Panc1 (cell line): ENCODE measurements at places on chromosomes 16 and 17.

DNA sequence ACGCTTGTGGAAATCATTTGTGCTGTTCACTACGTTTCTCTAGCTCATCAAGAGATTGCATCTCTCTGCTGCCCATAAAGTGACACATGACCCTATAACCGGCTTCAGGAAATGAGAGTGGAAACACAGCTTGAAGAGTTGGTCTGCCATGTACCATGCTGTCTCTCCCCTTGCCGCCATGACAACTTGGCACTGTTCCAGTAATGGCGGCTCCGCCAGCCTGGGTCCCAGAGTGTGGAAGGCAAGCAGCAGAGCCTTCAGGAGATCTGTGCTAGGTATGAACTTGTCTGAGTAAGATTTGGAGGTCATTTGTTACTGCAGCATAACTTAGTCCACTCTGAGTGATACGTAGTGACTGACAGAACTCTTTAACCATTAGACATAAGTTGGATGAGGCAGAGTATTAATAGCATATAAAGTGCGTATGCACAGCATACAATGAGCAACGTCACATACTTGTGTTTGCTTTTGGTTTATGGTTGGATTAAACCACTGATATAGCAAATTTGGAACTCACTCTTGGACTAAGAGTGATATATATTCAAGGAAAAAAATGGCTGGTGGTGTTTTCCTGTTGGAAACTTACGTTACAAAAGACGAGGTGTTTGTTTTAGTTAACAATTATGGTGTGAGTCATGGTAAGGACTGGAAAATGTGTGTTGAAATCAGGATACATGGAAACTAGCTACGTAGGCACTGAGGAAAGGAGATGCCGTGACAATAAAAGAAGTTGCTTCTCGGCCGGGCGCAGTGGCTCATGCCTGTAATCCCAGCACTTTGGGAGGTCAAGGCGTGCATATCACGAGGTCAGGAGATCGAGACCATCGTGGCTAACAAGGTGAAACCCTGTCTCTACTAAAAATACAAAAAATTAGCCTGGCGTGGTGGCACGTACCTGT lies 24.4 kb upstream of the PMP22 start:
- no peaks in the 10 kb centered on the region for H3K27me3 ChIP-seq
- DNase-seq: no peak
- H3K4me3 ChIP-seq: no peak overlapping the region
- H3K36me3 ChIP-seq: no peaks in the 10 kb centered on the region
- H3K27ac ChIP-seq: no peak overlapping the region

DNA sequence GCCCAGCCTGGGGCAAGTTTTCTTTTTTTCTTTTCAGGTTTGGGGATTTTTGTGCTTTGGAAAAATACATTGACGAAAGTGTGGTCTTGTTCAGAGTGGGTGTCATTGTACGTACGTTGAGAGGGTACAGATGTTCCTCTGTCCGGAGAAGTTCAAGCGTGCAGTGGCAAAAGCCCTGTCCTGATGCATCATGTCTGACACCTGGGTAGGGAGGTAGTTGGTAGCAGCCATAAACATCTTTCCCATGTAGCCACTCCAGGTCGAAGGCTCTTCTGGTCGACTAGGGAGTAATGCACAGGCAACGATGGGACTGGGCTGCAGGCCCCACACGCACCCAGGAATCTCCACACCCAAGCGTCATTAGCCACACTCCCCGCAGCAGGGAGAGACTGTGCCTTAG lies 27.4 kb downstream of the WIPI1 start:
- no peaks in the 10 kb centered on the region for H3K4me1 ChIP-seq
- H3K27me3 ChIP-seq: no peaks in the 10 kb centered on the region
- no peak overlapping the region for H3K4me3 ChIP-seq

DNA sequence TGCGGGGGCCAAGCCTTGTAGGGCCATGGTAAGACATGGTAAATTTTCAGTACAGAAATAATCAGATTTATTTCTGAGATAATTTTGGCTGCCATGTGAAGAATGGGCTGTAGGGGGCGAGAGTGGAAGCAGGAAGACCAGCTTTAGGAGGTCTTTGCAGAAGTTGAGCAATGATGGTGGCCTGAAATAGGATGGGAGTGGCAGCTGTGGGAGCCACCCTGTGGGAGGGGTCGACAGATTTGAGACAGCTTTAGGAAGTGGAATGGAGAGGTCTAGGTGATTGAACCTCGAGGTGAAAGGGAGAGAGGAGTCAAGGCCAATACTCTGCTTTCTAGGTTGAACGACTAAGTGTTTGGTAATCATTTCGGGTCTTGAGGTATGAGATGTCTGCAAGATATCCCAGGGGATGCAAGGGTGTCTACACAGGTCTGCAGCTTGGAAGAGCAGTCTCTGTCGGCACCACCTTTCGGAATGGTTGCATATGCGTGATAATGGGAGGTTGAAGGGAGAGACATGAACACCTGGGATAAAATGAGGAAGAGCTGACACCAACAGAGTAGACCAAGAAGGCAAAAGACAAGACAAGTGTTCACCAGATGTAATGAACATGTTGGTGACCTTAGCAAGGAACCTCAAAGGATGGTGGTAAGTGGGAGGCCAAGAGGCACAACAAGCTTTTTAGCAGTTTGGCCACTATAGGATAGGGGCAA lies 4.2 kb upstream of the ATXN7L3 start:
- no peaks in the 10 kb centered on the region; the same call in 1 of the 2 replicates for H3K36me3 ChIP-seq
- no peak overlapping the region for H3K4me3 ChIP-seq

DNA sequence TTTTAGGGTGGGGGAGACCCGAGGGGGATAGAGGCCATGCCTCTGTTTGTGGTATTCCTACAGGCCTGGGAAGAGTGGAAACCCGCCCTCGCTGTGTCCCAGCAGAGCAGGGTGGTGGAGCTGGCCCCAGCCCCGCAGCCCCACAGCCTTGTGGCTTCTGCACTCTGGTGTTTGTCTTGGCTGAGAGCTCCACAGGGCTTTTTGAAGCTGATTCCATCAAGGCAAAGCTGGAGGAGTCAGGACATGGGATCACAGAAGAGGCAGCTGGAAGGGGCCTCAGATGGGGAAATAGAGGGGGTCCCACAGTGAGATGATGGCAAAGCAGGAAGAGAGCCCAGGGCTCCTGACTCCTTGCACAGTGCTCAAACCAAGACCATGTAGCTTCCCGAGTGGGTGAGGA lies 5.0 kb upstream of the WFIKKN2 start:
- DNase-seq: no peak
- no peaks in the 10 kb centered on the region for H3K36me3 ChIP-seq
- no peaks in the 10 kb centered on the region for H3K4me1 ChIP-seq
- H3K27me3 ChIP-seq: no peaks in the 10 kb centered on the region
- H3K4me3 ChIP-seq: no peak overlapping the region

- no peak for DNase-seq
- no peak overlapping the region for H3K27ac ChIP-seq
- no peak overlapping the region for H3K4me3 ChIP-seq
- peaks cover 8% of the 10 kb centered on the region; the same call in 1 of the 2 replicates for H3K4me1 ChIP-seq
- H3K27me3 ChIP-seq: no peaks in the 10 kb centered on the region
These were observed 49.8 kb downstream of the CDH1 start for GRCh38 chr16:68786685-68787418.

DNA sequence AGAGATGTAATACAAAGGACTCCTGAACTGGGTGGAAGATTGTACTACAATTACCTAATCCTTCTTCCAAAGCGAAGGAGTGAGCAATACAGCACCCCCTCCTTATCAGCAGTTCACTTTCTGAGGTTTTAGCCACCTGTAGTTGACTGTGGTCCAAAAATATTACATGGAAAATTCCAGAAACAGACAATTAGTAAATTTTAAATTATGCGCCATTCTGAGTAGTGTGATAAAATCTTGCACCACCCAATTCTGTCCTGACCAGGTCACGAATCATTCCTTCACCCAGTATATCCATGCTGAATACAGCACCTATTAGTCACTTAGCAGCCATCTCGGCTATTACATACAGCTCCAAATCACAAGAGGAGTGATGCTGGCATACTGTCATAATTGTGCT lies 23.2 kb downstream of the VPS53 start:
- H3K4me1 ChIP-seq: peaks cover 12% of the 10 kb centered on the region; the same call in 1 of the 2 replicates
- H3K27me3 ChIP-seq: no peaks in the 10 kb centered on the region
- H3K4me3 ChIP-seq: no peak overlapping the region
- H3K27ac ChIP-seq: no peak overlapping the region
- DNase-seq: no peak

DNA sequence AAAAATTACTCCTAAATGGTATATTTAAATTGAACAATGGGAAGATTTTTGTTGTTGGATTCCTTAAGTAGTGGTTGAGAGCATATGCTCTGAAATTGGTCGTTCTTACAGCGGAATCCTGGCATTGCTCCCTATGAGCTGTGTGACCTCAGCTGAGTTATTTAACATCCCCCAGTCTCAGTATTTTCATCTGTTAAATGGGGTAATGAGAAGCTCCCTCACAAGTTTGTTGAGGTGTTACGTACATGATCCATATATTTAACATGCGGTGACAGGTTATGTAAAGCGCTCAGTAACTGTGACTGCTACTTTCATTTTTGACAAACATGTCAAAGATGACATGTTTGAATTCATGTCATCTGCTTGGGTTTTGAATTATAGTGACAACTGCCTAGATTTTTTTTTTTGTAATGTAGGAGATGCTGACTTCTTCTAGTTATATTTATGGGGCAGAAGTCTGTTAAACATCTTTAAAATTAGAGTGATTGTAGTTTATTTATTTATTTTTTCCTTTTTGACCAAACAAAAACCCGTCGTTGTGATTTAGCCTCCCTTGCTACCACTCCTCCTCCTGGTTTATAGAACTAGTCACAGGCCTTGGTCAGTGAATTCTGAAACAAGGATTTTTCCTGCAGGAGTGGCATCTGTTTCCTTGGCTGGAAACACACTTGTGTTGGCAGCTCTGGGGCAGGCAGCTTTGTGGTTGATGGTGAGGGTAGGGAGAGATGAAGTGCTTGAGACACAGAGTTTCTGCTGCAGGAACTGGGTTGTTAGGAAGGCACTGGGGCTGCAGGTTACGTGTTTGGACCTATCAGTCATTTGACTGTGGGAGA lies 268.8 kb downstream of the SNX29 start:
- no peaks in the 10 kb centered on the region for H3K27me3 ChIP-seq
- no peak overlapping the region for H3K27ac ChIP-seq
- no peaks in the 10 kb centered on the region for H3K4me1 ChIP-seq
- no peaks in the 10 kb centered on the region for H3K36me3 ChIP-seq
- no peak overlapping the region for H3K4me3 ChIP-seq
- no peak for DNase-seq

DNA sequence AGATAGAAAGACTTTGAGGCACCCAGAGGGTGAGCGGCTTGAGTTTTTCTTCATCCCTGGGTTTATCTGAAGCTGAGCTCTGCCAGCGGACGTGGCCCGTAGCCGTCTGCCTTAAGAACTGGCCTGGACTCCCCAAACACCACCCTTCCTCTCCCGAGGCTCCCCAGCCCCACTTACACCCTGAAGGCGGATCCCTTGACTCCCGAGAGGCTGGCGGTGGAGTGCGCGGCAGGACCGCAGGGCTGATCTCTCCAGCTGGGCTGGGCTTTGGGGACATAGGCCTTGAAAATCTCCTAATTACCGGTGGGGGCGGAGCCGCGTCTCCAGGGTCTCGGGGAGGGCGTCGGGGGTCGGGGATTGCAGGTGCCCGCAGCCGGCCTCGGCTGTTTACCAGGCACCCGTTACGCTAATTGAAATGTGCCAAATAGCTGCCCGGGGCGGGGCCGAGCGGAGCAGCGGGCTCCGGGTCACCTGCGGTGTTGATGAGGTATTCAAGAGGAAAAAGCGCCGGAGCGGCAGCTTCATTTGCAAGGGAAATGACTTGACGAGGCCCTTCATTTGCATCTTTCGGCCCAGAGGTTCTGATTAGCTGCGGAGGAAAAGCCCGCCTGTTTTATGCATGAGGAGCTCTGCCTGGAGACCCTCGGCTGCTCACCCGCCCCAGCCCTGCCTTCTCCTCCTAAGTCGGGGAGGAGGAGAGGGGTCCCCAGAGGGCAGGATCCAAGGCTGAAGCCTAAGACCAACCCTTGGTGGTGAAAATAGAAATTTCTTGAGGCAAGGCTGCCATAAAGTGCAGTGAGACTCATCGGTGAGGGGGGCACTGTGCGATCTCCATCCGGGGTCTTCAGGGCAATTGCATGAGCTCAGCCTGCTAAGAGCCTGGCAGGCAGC lies 100.7 kb downstream of the MGAT5B start:
- peak overlapping the region; percentile 32 for H3K4me3 ChIP-seq
- no peak overlapping the region for H3K27ac ChIP-seq
- no peaks in the 10 kb centered on the region; the same call in 1 of the 2 replicates for H3K27me3 ChIP-seq
- DNase-seq: no peak
- H3K36me3 ChIP-seq: no peaks in the 10 kb centered on the region

DNA sequence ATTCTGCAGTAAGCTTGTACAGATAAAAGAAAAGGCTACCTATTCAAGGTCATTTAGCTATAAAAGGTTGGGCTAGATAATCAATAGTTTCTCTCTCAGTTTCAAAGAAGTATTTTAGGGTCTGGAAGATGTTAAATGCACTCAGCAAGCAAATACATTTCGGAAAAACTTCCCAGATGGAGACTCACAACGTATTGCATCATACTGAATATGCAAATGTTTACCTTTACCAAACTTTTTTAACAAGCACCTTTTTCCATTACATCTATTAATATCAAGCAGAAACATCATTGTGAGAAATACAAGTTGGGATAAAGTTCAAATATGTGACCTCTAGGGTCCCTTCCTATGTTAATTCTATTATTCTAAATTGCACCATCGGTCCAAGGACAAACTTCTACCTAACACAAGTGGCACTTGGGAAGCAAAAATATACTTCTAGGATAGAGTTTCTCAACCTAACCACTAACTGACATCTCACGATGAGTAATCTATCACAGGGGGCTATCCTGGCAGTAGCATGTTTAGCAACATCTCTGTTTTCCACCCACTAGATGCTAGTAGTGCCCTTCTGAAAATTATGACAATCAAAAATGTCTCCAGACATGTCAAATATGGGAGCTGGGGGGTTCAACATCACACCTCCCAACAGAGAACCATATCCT lies 14.5 kb downstream of the KANSL1 start:
- no peak for DNase-seq
- no peak overlapping the region for H3K4me3 ChIP-seq
- peaks cover 33% of the 10 kb centered on the region for H3K4me1 ChIP-seq
- H3K27ac ChIP-seq: peak overlapping the region; percentile 41; the same call in 1 of the 2 replicates
- no peaks in the 10 kb centered on the region for H3K36me3 ChIP-seq

- no peaks in the 10 kb centered on the region for H3K27me3 ChIP-seq
- no peak overlapping the region for H3K4me3 ChIP-seq
- no peaks in the 10 kb centered on the region for H3K36me3 ChIP-seq
- H3K4me1 ChIP-seq: no peaks in the 10 kb centered on the region
- no peak for DNase-seq
These were observed 15.6 kb downstream of the WSCD1 start for GRCh38 chr17:6085812-6086211.

DNA sequence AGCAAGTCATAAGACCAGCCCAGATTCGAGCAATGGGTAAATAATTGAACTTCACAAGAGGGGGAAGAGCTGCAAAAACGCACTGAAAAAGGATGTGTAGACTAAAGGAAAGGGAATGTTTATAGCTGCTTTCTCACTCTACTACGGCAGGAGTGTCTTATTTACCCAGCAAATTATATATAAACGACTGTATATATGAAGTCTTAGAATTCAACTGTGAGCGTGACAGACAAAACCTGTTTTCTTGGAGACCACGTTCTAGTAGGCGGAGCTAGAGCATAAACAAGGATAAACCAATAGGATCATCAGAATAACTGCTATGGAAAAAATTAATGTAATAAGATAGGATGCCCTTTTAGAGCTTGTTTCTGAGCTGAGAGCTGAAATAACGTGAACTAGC lies 394.6 kb upstream of the MON1B start:
- H3K4me1 ChIP-seq: no peaks in the 10 kb centered on the region
- DNase-seq: no peak
- no peaks in the 10 kb centered on the region for H3K27me3 ChIP-seq
